ENCODE measurements at places on chromosomes 5 and 9.

DNA sequence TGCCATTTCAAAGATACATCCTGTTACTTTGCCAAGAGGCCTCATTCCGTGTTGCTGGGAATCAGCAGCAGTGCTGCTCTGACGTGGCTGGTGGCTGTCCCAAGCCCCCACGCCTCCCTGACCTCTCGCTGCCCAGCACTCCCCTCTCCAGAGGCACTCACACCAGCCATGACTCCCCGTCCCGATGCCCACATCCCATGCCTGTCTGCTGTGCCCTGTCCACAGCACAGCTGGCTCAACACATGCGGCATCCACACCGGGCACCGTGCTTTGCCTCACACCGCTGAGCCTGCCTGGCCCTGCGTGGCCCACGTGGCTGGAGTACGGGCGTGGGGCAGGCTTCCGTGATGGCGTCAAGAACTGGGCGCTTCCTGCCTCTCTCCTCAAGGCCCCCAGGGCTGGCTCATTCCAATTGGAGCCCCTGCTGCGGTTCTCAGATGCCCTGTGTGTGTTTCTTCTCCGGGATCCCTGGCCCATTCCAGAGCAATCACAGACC is 7.8 kb upstream of the LCN1 start:
- no peak for DNase-seq

- DNase-seq, result no peak
Measured at GRCh38 chr9:6334305-6334704, 6.1 kb downstream of the TPD52L3 start.

DNA sequence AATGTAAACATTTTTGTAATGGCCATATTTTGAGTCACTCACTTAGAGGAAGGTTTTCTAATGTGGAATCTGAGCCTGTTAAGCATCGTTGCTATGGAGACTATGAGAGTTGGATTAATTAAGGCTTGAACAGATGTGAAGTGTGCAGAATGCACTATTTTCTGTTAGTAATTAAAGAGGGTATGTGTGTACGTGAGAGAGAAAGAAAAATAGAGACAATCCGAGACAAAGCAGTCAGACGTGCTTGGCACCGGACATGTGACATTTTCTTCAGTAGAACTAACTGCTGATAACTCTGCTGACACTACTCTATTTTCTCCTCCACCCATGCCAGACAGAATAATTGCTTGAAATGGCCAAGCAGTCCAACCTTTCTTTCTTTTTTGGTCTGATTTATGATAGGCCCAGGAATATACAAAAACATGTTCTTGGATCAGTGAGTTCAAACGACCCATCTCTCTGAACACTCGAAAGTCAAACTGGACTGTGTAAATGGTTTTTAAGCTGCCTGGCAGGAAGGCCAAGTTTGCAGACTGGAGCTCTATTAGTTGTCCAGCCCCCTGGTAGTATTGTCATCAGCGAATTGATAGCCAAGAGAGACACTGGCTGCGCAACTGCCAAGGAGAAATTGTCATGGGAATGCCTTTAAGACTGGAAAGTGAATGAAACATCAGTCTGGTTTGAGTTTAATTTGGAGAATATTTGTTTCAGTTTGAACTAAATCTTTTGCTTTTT is 322.1 kb downstream of the ARHGEF28 start:
- DNase-seq, result no peak

DNA sequence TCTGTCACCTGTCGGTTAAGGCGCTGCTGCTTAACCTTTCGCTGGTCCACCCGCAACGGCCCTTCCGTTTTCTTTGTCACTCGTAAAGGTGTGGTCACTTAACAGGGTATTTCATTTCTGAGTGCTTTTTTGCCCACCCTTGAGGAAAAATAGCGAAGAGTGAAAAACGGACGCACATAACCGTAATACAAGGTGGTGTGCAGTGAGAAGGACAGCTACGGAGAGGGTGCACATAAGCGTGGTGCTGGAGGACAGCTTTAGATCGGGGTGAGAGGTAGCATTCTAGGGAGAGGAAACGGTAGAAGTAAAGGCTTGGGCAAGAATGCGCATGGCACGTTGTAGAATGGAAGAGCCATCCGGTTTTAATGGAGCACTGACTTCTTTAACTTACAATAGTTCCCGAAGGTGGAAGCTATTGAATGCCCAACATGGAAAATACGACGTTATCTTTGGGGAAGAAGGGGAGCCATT is 761 bp downstream of the CCT5 start:
- no peak for DNase-seq

GRCh38 chr9:126919193-126919592 is 4.6 kb downstream of the RALGPS1 start:
- DNase-seq, result no peak

DNA sequence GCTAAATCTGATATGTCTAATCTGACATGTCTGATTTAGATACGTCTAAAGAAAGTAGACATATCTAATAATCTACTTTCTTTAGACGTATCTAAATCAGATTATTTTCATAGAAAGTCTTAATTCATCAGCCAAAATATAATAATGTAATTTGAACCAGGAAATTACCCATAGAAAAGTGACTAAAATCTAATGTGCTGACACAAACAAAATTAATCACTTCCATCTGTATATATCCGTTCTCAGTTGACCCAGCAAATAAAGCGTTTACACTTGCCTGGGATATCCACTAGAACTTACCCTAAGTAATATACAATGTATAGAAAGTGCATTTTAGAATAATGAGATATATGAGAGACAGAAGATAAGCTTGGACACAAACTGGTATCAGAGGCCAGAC is 56.7 kb downstream of the TTLL11 start:
- DNase-seq, result no peak

DNA sequence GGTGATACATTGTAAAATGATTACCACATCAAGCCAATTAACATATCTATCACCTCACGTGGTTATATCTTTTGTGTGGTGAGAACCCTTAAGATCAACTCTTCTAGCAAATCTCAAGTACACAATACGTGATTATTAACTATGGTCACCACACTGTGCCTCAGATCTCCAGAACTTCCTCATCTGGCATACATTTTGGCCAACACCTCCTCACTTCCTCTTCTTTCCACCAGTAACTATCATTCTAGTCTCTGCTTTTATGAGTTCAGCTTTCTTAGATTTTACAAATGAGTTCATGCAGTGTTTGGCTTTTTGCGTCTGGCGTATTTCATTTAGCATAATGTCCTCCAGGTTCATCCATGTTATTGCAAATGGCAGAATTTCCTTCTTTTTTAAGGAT is 35.8 kb downstream of the PRKACG start:
- DNase-seq, result no peak

DNA sequence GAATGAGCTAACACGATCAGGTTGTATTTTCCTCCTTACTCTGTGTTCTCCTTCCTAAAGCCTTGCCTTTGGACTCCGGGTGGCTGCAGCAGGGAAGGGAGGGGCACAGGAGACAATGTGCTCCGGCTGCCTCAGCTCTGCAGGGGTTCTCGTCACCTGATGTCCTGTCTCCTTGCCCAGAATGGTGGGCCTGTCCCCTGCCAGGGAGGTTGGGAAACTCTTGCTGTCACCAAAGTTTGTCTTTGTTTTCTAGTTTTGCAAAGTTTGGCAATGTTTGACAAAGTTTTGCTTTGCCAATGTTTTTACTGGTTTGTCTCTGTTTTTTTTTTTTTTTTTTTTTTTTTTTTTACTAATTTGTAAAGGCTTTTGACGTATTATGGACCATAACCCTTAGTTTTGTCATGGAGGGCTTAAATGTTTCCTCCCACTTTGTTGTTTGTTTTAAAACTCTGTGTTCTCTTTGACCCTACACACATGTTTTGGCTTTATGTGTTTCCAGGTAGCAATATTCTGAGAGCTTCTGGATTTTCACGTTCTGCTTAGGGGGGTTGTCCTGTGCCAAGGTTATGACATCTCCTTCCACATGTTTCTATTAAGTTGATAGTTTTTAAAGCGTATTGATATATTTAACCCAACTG is 49.3 kb downstream of the GADD45G start:
- no peak for DNase-seq

DNA sequence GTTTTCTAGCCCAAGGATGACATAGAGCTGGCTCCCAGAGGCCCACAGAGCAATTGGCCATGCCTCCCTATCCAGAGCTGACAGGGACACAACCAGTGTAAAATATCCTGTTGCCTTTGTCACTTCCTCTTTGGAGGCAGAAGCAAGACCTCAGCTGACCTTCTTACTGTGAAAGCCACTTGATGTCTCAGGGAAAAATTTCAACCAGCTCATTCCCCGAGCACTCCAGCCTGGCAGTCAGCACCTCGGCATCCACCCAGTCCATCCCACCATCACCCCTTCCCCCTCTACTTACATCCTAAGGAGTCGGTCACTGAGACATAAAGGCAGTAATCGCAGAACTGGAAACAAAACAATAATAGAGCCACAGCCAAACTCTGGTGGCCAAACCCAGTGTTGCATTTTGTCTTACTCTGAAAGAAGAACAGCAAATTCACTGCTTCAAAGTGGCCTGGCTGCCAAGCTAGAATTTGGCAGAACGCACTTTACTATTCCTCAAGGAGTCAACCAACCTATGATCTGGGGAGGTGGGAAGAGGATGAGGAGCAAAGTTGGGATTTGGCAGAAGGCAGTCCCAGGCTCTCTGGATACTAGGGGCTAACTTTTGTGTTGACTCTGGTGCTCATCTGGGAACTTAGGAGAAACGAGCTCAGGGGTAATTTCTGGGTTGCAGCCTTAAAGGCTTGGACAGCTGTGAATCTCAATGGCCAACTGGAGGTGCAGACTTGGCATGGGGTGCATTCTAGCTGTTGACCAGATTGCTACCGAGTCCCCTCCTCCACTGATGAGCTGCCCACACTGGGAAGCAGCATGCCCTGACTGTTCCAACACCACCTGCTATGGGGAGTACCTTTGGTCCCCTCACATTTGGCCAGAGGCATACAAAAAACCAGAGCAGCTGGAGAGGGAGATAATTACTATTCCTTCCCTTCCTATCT is 13.6 kb downstream of the NIPAL4 start:
- no peak for DNase-seq

- DNase-seq, result no peak
Measured at GRCh38 chr5:75512383-75513074, 838 bp downstream of the POLK start.

GRCh38 chr5:142841511-142842265 is 71.5 kb downstream of the ARHGAP26 start:
- no peak for DNase-seq

GRCh38 chr5:67341478-67341877 is 144.9 kb upstream of the CD180 start:
- DNase-seq, result no peak

GRCh38 chr5:55407059-55407684 is 99.4 kb downstream of the MTREX start:
- DNase-seq, result no peak

DNA sequence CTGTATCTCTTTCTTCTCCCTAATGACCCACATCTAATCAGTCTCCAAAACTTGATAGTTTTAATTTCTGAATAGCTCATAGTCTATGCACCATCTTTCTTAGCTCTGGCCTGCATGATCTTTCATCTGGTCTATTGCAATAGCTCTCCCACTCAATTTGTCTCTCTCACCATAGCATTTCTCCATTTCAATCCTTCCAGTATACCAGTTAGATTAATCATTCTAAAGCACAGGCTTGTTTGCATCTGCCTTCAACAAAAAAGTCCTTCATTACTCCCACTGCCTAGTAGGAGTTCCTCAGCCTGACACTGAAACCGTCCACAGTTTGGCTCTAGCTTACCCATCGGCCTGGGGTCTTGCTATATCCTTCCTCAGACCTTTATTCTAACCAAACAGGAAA is 344.9 kb downstream of the ENC1 start:
- no peak for DNase-seq

DNA sequence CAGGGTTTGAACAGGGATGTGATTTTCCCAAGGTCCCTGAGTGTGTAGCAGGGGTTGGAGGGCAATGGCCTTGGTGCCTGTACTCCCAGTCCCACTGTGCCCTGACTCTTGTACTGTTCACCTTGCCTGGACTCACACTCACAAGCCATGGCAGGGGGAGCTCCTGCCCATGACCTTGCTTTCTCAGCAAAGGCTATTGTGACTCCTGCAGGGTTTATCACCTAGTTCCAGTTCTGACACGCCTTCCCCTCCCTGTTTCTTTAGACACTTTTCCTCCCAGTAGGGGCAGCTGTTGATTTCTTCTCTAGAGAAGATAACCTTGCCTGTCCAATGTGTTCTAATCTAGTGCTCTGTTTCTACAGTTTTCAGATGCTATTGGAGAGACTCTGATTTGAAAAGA is 139.5 kb downstream of the FSTL4 start:
- DNase-seq, result no peak

DNA sequence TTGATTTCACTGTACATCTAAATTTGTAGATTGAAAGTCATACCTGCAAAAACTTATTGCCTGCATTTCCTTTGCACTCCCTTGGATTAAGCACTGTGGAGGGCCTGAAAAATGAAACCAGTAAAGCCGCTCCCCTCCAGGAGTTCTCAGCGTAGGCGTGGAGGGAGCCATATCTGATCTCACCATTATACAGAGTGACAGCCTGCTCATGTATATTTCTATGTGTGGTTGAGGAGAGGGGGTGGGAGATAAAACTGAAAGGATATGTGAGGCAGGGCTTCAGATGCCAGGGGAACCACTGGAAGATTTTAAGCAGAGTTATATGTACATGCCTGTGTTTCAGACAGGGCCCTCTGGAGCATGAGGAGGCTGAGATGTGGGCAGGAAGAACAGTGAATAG is 303.0 kb downstream of the MSX2 start:
- no peak for DNase-seq

GRCh38 chr9:4666042-4666699 is at the start of gene SPATA6L:
Gene SPATA6L (minus strand): TSS chr9:4666480. CDS start chr9:4666250, 230 bp downstream.
- DNase-seq, result peak; percentile 7

DNA sequence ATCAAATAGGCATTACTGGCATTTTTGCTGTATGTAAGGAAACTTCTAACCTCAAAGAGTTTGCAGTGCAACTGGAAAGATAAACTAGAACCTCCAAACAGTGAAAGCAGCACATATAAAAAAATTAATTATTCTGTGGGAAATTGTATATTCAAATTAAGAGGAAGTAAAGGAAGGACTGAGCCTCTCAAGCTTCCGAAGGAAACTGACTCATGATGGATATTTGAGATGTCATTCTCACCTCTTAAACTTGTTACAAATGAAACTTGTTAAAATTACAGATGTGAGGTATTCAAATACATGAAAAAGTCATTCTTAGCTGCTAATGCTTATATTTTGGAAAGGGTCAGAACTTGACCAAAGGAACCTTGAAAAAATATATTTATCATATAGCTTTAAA is 538.7 kb downstream of the PDE4D start:
- DNase-seq, result no peak
